ENCODE measurements at places on chromosomes 1 and 21.

- no peak for DNase-seq
These were observed 11.8 kb downstream of the FCMR start for GRCh38 chr1:206909883-206910318.

DNA sequence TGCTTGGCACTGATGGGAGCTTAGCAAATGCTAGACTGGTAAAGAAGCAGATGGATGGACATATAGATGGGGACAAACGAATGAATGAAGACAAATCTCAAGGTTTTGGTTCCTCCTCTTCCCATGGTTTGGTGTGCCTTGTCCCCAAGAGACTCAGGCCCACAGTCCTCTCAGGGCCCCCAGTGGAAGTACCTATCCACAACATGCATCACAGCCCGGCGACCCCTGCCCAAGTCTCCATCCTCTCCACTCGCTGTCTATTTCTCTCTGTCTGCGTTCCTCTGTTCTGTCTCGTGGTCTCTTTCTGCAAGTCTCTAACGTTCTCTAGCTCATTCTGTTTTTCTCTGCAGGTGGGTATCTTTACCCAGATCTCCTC is 85.8 kb downstream of the GLIS1 start:
- no peak for DNase-seq

- DNase-seq: no peak
These were observed 257.8 kb upstream of the HOOK1 start for GRCh38 chr1:59556802-59557548.

DNA sequence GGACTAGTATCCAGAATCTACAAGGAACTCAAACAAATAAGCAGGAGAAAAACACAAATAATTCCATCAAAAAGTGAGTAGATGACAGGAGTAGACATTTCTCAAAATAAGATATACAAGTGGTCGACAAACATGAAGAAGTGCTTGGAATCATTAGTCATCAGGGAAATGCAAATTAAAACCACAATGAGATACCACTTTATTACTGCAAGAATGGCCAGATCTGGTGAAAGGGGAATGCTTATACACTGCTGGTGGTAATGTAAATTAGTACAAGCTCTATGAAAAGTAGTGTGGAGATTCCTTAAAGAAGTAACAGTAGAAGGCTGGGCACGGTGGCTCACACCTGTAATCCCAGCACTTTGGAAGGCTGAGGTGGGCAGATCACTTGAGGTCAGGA is 73.8 kb downstream of the POU2F1 start:
- DNase-seq: no peak

- no peak for DNase-seq
These were observed 181.8 kb downstream of the KAZN start for GRCh38 chr1:14780271-14780670.

GRCh38 chr1:230807561-230808280 is 60.5 kb downstream of the CAPN9 start:
- DNase-seq: no peak

DNA sequence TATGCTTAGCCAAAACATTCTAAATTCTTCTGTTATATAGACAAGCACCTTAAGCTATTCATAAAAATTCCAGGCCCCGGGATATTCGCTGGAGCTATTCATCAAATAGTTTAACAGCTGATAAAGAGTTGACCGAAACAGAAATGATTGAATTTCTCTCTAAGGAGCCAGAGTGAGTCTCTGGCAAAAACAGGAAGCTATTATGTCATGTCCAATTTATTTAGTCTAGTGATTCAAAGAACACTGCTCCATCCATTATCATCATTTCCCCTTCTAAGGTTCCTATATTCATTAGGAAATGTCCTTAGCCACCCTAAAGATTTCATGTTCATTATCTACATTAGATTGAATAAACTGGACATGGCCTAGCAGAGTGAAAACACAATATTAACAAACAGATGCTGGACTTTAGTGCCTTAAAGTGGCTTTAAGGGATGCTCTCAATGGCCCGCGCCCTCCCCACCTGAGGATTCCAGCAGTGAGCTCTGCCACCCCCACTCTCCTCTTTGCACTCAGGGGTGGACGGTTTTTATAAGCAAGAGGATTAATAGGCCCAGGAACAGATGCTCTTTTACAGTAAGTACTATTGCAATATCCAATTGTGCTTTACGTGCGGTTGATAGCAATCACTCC is 122.1 kb upstream of the RGS1 start:
- DNase-seq: no peak

- DNase-seq: no peak
These were observed 126.5 kb downstream of the ADSS2 start for GRCh38 chr1:244325056-244325758.

DNA sequence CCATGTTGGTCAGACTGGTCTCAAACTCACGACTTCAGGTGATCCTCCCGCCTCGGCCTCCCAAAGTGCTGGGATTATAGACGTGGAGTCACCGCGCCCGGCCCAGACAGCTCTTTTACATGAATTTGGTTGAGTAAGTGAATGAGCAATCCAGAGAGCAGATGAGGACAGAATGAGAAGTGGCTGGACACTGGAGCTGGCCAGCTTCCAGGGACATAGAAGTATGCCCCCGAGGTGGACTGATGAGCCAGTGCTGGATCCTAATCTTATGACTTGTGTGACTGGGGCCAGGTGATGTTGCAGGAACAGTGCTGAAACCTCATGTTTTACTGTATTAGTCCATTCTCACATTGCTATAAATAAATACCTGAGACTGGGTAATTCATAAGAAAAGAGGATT is 35.9 kb upstream of the KANK4 start:
- DNase-seq: no peak

DNA sequence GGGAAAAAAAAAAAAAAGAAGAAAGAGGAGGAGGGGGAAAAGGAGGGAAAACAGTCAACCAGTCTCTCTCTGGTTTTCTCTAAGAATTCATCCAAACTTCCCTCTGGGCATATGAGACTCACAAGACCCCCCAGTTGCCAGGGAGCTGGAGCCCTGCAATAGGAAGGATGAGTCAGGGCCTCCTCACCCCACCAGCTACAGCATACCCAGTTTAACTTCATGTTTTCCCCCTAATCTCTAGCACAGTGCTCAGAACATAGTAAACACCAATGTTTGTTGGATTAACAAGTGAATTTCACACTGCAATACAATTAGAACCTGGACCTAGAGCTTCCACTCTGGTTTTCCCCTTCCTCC is 7.8 kb downstream of the F11R start:
- DNase-seq: no peak

- no peak for DNase-seq
These were observed 33.6 kb downstream of the AHDC1 start for GRCh38 chr1:27570356-27570755.

- DNase-seq: no peak
These were observed 27.1 kb downstream of the C4BPA start for GRCh38 chr1:207131163-207131562.

DNA sequence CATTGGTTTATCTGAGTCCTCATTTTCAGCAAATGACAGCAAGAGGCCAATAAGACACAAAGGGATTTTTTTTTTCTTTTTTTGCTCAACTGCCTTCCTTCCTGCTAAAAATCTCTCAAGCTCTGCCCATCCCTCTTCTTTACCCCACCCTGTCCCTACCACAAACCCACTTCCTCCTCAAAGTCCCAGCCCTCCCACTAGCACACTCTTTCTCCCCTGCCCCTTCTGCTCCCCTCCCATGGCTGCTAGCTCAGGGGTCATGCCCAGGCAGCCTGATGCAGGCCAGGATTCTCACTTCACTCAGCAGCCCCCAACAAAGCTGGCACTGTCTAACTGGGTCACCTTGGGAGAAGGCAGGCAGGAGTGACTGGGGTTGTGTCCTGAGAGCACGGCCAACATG is 28.8 kb upstream of the PPP2R5A start:
- no peak for DNase-seq

DNA sequence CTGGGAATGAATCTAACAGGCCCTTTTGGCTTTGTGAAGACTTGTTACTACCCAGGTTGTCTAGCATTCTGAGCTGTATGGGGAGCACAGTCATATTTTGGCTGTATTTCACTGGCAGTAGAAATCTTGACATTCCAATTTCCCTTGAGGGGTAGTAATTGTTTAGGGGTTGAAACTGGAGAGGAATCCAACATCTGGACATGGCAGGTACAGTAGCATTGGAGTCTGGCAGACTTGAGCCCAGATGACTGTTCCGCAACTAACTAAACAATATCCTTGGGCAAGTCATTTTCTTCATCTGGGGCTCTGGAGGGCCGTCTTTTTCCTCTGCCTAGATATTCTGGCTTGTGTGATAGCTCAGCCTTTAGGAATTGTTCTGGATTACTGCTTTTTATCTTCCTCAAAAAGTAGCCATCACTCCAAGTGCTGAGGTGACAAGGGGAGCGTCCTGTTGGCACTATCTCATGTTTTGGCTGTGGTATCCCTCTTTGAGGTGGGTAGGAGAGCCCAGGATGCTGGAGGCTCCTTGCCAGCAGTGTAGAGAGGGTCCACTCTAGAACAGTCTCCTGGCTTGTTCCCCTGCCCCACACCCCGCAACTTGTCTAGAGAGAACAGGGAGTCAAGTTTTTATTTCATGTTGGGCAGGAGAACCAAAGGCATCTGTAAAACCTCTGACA is 22.7 kb upstream of the NBL1 start:
- DNase-seq: no peak

GRCh38 chr1:101704895-101705294 is 291.8 kb downstream of the OLFM3 start:
- no peak for DNase-seq

DNA sequence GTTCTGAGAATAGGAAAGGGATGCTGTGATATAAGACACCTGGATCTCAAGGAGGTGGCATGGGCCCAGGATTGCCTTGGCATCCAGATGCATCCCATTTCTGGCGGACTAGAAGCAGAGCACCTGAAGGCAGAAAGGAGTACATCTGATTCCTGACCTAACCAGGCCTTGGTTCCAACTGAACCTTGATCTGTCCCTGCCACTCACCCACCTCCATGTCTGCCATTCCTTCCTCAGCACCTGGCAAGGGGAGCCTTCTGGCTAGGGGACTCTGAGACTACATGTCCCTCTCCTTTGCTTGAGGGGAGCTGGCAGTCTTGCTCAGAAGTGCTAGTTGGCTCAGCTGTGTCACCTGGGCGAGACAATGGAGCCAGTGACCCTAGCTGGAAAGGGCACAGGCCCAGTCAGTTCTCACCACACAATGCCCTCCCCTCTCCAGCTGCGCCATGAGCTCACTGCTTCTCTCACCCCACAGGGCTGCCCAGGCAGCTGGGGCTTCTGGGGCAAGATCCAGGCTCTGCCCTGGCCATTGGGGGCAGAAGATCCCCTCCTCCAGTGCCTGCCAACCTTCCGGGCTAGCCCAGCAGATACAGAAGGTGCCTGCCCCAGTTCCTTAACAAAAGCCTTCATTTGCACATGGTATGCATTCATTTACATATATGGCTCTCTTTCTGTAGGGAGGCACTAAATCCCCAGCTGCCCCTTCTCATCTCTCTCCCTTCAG is 2.9 kb downstream of the IGSF8 start:
- DNase-seq: no peak

DNA sequence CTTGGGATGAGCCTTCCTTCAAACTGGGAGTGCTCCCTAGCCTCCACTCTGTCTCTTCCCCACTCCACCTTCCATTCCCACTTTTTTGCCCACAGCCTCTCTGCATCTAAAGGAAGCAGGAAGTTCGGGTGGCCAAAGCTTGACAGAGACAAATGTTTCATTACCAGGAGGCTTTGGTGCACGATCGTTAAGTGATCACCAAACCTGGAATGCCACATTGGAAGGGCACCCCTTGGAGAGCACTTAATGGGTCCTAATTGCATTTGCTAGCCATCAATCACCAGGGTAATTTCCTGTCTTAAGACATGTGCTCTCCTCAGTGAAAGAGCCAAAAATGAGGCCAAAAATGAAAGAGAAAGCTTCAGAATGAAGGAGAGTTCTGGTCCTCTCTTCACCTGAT is 206.5 kb downstream of the TNR start:
- DNase-seq: no peak

GRCh38 chr21:37074546-37074945 is 1.5 kb downstream of the TTC3 start:
- DNase-seq: no peak

- no peak for DNase-seq
These were observed 4.1 kb downstream of the LEPR start for GRCh38 chr1:65424573-65424889.

GRCh38 chr1:165424454-165425216 is 20.3 kb downstream of the RXRG start:
- no peak for DNase-seq

- DNase-seq: no peak
These were observed 17.4 kb downstream of the C1QB start for GRCh38 chr1:22670352-22670975.
